ENCODE measurements at places on chromosomes 1 and 21.

- DNase-seq = no peak
These were observed 44.6 kb downstream of the UBE2U start for GRCh38 chr1:64248065-64248464.

GRCh38 chr1:240241278-240241677 is 149.6 kb downstream of the FMN2 start:
- DNase-seq = no peak

DNA sequence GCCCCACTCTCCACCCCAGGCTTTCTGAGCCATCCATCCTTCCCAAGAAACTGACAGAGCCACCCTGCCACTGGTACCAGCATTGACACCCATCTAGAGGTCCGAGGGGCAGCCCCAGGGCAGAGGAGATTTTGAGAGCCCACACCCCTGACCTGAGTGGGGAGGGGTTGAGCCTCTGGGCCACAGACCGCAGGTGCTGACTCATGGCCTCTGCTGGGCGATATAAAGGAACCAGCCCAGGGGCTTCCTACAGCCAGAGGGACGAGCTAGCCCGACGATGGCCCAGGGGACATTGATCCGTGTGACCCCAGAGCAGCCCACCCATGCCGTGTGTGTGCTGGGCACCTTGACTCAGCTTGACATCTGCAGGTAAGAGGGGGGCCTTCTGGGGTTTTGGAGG is at the start of gene PADI4:
TSS of gene PADI4 (plus strand) at position 252 of the 400 bp plus-strand sequence. CDS start at position 278, 26 bp downstream.
- DNase-seq = no peak

DNA sequence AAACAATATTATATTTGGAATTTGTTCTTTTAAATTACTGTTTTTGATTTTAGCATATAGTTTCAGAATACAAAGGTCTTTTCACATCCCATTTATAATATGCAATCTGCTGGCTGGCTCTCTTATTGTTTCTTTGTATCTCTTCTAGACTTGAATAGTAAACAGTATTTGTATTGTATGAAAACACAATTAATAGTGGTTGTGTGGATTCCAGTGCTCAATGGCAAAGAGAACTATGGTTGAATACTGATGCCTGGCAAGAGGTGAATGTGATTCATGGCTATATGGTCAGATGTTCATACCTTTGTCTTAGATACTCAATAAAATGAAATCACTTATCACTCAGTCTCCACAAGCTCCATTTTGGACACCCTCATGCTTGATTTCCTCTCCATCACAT is 37.2 kb downstream of the OR6Y1 start:
- no peak for DNase-seq

- no peak for DNase-seq
These were observed 436.3 kb upstream of the RUNX1 start for GRCh38 chr21:35485364-35485763.

- DNase-seq = no peak
These were observed 10.6 kb downstream of the VCAM1 start for GRCh38 chr1:100730130-100730529.

DNA sequence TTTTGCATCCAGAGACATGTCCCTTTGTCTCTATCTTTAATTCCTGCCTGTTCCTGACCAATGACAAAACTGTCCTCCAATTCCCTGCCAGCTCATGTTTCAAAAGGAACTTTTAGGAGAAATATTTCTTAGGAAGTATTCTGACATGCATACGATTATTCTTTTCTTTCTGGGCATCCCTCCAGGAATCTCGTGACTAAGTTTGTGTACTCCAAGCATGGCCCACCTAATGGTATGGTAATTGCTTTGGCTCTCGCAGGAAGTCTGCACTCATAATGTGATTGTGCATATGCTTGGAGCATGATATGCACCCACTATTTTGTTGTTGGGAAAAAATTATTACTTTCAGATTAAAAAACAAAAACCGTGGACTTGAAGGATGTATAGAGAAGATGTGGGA is 256.4 kb downstream of the PRDM2 start:
- no peak for DNase-seq

- DNase-seq = no peak
These were observed 10.3 kb downstream of the TINAGL1 start for GRCh38 chr1:31586376-31587327.

GRCh38 chr1:186152620-186153239 is 222.3 kb downstream of the TPR start:
- no peak for DNase-seq

- DNase-seq = no peak
These were observed 34.2 kb upstream of the ATP5PO start for GRCh38 chr21:33949516-33950430.

DNA sequence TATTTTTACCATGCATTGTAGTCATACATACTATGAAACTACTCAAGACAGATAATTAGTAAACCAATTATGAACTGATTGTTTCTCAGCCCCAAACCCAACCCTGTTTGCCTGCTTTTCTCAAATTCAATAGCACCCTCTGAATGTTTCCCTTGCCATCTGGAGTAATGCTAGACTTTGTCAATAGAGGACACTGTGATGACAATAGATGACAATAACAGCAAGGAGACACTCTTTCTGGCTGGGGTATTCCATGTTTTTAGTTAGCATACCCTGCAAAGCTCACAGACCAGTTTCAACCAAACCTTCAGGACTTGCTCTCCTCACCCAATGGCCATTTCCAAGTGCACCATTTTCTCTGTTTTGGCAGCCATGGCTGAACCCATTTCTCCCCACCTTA is 108.5 kb upstream of the LRRC7 start:
- DNase-seq = no peak
